ENCODE measurements at places on chromosomes 7 and 10.

- no peak for DNase-seq
Observed at GRCh38 chr7:124155432-124156022, 122.7 kb upstream of the TMEM229A start.

DNA sequence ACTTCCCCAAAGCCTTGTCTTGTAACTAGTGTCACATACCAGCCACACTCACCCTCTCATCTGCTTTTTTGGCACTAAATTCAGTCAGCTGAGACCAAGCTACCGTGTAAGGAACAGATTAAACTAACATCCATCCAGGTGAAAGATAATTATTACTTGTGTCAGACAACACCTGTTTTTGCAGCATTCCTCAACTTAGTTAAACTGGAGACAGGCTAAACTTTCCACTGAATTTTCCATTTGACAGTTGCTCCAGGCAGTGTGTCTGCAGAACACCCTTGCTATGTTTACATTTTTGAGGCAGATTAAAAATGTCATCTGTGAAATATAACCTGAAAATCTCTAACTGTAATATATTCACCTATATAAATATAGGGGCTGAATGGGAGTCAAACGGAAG, 73.6 kb downstream of the CYP26A1 start:
- no peak for DNase-seq

DNA sequence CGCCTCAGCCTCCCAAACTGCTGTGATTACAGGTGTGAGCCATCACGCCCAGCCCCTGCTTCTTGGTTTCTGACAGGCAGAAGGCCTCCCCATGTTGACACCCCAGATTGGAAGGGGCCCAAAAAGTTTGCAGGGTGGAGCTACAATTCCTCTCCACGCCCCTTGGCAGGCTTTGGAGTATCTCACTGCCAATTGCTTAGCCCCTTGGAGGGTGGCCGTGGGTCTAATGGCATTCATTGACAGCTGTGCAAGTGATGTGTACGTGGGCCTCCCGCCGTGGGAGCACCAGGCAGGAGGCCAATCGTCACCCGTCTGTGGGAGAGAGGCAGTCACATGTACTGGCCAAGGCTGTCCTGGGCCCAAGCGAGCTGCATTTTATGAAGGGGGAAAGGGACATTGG, 73.7 kb upstream of the PPIF start:
- no peak for DNase-seq

DNA sequence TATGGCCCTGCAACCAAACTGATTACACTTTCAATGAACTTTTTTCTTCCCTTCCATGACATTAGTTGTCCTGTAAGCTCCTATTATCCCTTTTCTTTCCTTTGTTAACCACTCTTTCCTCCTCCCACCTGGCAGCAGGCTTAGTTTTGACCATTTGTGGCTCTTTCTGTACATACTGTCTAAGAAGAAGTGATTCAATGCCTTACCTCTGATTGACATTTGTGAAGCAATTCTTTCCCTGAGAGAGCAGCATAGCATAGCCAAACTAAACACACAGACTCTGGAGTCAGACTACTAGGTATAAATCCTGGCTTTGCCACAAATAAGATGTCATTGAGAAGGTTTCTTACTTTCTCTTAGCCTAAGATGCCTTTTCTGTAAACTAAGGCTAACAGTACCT, 48.9 kb downstream of the AHR start:
- no peak for DNase-seq

- DNase-seq: no peak
Observed at GRCh38 chr7:23968791-23969190, 258.8 kb downstream of the STK31 start.

- no peak for DNase-seq
Observed at GRCh38 chr7:147245274-147245673, 1128.7 kb downstream of the CNTNAP2 start.

DNA sequence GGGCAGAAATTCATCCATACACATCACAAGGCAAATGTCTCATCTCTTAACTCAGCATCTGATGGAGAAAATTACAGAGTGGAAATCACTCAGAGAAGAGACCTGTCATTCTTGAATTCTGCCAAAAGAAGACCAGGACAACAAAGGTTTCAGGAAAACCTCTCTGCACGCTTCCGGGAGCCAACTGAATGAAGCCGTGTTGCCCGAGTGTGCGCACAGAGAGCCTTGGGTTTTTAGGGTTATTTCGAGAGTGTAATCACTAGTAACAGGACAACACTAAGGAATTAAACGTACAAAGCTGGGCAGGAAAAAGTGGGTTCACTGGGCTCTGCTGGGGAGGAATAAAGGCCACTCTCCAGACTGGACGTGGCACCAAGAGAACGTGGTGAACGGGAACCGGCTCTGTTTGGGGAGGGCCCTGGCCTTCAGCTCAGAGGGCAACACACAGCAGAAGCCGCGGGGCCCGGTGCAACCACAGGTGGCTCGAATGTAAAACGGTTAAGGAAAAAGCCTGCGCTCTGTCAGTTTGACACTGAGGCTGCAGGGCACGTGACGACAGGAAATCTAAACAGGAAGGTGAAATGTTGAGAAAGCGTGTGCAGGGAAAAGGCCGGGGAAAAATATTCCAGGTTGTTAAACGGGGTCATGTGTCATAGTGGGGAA, 331.5 kb downstream of the DNAJB6 start:
- DNase-seq: no peak

- no peak for DNase-seq
Observed at GRCh38 chr7:66921918-66922486, 977 bp downstream of the TMEM248 start.

DNA sequence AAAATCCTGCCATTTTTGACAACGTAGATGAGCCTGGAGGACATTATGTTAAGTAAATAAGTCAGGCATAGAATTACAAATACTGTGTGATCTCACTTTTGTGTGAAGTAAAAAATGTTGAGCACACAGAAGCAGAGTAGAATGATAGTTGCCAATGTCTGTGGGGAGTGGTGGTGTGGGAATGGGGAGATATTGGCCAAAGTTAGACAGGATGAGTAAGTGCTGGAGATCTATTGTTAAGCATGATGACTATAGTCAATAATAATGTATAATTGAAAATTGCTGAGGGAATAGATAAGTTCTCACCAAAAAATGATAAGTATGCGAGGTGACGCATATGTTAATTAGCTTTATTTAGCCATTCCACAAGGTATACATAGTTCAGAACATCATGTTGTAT, 92.0 kb downstream of the GPR85 start:
- DNase-seq: no peak

- DNase-seq: no peak
Observed at GRCh38 chr10:132848291-132848701, 62.3 kb upstream of the NKX6-2 start.

DNA sequence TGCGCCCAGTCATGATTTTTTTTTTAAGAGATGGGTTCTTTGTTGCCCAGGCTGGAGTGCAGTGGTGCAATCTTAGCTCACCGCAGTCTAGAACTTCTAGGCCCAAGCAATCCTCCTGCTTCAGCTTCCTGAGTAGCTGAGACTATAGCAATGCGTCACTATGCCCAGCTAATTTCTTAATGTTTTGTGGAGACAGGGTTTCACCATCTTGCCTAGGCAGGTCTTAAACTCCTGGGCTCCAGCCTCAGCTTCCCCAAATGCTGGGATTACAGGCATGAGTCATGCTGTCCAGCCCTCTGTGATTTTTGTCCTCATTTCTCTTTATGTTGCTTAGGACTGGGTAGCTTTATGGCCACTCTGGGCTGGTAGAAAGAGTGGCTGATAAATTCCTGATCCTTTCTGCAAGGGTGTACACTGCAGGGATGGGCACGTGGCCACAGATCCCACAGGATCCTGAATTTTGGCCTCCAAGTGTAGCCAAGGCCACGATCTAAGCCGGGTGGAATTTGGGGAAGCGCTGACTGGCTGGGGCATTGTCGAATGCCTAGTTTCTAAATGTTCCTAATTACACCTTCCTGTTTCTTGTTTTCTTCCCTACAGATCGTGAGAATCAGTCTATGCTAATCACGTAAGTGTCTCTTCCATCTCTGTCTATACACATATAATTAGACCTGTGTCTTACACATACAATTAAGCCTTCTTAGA, 24.1 kb upstream of the MYH16 start:
- DNase-seq: no peak

- no peak for DNase-seq
Observed at GRCh38 chr10:23053036-23053435, 42.3 kb upstream of the MSRB2 start.

DNA sequence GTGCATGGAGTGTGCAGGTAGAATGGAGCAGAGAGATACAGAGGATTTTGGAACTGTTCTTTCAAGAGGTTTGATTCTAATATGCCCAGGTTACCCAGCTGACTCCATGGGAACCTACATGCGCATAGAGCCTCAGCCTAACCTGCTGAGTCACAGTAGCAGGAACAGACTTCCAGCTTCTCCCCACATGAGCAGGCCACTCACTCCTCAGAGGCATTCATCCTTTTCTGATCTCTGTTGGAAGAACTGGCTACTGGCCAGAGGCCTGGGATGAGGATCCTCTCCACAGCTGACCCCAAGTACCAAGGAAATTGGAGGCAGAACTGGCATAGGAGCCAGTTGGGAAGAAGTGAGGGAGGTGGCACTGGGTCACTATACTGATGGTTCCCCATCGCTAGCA, 17.9 kb upstream of the CCSER2 start:
- no peak for DNase-seq

GRCh38 chr7:135117096-135117495, 30.8 kb upstream of the TMEM140 start:
- no peak for DNase-seq

DNA sequence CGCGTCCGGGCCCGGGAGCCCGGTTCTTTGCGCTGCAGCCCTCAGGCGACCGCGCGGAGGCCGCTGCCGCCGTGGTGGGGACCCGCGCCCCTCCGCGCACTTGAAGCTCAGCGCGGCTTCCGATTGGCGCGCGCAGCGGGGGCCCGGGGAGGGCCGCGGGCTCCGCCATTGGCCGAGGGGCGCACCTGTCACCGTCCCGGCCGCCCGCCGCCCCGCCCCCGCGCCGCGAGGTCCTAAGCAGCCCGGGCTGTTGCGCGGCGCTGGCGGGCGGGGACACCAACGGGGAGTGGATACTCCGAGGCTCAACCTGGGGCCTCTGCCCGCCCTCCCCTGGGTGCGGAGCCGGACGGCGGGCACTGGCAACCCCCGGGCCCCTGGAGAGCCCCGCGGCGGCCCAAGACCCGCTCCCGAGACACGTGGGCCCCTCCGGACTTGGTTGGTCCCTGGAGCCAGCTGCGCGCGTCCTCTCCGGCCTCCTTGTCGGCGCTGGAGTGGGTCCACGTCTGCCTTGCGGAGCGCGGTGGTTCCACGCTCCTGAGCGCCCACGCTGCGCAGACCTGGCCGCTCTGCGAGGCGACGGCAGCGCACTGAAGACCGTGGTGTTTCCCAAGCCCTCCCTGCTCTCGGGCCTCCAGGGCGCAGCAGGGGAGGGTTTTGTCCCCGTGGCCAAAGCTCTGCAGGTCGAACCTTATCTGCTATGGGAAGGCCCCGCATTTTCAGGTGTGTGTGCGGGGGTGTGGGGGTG, at the start of gene MNX1:
MNX1 (minus strand) TSS at position 76 of the 745 bp plus-strand sequence. CDS start 313 bp downstream, outside the sequence.
- no peak for DNase-seq

DNA sequence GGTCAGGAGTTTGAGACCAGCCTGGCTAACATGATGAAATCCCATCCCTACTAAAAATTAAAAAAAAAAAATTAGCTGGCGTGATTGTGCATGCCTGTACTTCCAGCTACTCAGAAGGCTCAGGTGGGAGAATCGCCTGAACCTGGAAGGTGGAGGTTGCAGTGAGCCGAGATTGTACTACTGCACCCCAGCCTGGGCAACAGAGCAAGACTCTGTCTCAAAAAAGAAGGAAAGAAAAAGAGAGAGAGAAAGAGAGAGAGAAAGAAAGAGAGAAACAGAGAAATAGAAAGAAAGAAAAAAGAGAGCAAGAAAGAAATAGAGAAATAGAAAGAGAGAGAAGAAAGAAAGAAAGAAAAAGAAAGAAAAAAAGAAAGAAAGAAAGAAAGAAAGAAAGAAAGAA, 292.8 kb upstream of the KLF6 start:
- DNase-seq: no peak

DNA sequence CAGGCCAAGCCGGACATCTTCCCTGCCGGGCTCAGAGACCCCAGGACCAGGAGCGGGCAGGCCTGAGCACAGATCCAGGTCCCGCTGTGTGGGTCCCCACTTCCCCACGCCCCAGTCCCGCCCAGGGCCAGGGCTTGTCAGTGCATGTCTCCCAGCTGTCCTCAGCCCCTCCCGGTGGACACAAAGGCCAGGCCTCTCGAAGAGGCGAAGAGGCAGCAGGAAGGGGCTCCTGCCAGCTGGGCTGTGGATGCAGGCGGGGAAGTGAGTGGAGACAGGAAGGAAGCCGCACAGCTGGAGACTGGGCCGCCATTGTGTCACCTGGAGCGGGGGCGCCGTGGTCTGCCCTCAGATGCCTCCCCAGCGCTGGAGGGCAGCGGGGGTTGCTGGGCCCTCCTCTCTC, 4.8 kb downstream of the GRIFIN start:
- DNase-seq: no peak

- DNase-seq: no peak
Observed at GRCh38 chr10:98255146-98255877, 12.7 kb downstream of the LOXL4 start.

DNA sequence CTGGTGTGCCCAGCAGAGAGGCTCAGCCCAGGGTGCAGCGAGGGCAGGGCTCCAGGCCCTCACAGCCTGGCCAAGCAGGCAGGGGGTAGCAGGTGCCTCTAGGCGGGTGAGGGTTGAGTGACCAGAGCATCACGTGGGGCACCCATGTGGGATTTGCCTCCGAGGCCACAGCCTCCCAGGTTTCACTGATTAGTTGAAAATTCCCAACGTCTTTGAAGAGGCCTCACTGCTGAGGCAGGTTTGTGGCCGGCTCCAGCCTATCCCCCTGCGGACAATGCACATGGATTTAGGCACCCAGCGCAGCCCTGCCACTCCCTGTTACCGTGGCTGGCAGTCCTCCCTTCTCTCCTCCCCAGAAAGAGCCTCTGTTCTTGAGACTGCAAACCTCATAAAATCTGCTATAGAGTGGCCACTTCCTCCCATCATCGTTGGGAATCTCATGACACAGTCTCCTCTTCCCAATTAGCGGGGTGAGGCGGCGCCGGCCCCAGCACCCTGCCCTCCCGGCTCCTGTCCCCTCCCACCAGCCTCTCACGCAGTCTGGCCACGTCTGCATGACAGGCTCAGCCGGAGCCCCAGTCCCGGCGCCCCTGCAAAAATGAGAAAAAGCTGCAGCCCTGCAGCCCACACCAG, 10.8 kb downstream of the MYL10 start:
- DNase-seq: no peak

DNA sequence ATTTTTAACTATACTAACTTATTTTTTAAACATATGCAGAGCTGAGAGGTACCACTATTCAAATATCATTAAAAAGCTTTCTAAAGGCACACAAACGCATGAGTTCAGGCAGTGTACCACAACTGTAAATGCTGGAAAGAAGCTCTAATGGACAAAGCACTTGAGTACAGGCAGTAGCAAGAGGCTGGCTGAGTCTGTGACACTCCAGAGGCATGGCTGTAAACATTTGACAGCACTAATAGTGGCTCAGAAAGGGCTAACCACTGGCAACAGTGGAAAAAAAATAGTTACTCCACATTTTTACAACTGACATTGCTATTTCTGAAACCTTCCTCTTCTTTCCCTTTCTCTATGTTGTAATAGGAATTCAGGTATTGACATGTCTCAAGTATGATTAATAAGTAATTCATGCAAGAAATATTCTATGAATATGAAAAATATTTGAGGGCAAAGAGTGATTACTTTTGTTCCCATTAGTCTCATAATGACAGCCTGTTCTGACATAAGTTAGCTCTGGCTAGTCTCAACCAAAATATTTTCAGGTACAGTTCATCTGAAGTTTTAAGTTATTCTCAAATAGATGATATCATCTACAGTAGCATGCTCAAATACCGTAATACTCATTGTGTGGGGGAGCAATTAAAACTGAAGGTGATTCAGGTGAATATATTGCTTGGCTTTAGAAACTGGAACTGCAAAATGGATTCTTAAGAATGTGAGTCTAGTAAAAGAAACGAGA, 324.0 kb upstream of the POT1 start:
- no peak for DNase-seq

Measured in stimulated activated CD4-positive, alpha-beta T cell treated with anti-CD3 and anti-CD28 coated beads, Interleukin-1b, Interleukin-23, amount 100 ng/mL, for 1 hour (primary cell).